Type B pancreatic cell (in vitro differentiated cells): ENCODE measurements at places on chromosomes 7 and 10. TPM values are rescaled to one million over a fixed set of nuclear protein-coding genes. Genes with fewer than 3 reads are reported as not detected.
A peak's percentile ranks its signal among the peaks of the same experiment; 100 is the strongest.

- H3K27me3 ChIP-seq, result no peaks in the 10 kb centered on the region
- peaks cover 40% of the 10 kb centered on the region for H3K4me1 ChIP-seq
- no peak overlapping the region for H3K4me3 ChIP-seq
Measured at GRCh38 chr10:103798511-103798910, 56.9 kb downstream of the SH3PXD2A start.

DNA sequence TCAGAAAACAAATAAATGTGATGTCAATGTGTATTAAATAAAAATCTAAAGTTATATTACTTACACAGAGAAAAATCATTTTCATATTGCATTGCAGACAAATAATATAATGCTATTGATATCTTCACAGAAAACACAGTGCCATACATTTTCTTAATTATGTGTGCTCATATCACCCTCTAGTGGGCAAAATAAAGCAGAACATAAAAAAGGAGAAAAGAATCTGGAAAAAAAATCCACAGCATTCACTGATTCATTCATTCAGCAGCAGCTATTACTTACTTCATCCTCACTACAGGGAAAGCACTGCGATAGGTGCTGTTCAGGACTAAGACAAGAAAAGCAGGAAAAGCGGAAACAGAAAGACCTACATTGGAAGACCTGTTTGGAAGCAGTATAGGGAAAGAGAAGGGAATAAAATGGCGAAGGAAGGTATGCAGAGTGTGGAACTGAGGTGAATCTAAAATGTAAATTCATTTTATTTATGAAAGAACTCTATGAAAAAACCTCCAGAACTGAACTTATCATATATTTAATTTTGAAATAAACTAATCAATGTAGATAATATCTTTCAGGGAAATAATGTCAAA, 73.2 kb downstream of the POT1 start:
- DNase-seq, result no peak
- no peak overlapping the region for H3K4me3 ChIP-seq
- no peaks in the 10 kb centered on the region for H3K4me1 ChIP-seq
- no peaks in the 10 kb centered on the region for H3K36me3 ChIP-seq
- H3K27me3 ChIP-seq, result no peaks in the 10 kb centered on the region

- no peak overlapping the region for H3K4me3 ChIP-seq
- H3K36me3 ChIP-seq, result no peaks in the 10 kb centered on the region
- peaks cover 23% of the 10 kb centered on the region for H3K4me1 ChIP-seq
- no peak for DNase-seq
Measured at GRCh38 chr7:33667196-33667595, 238.1 kb upstream of the BMPER start.

The HOXA4 gene
- 28.5 and 37.6 TPM in 2 replicates for total RNA-seq

DNA sequence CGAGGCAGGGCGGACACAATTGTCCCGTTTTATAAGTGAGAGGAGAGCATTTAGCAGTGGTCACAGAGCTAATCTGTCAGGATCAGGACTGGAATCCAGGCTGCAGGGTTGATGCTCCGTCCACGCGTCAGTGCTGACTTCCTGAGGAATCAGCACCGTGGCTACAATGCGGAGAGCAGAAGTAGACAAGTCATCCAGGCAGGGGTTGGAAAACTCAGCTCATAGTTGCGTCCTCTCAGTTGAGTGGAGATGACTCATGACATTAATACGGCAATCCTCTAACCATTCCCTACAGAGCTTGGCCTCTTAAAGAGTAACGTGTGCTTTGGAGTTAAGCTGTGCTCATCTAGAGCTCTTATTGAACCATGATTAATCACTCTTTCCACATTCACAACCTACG, 17.1 kb upstream of the HTR5A start:
- H3K27me3 ChIP-seq, result peaks cover 15% of the 10 kb centered on the region
- no peaks in the 10 kb centered on the region for H3K4me1 ChIP-seq
- H3K4me3 ChIP-seq, result no peak overlapping the region
- no peaks in the 10 kb centered on the region for H3K36me3 ChIP-seq
- H3K27ac ChIP-seq, result no peak overlapping the region
- DNase-seq, result no peak

DNA sequence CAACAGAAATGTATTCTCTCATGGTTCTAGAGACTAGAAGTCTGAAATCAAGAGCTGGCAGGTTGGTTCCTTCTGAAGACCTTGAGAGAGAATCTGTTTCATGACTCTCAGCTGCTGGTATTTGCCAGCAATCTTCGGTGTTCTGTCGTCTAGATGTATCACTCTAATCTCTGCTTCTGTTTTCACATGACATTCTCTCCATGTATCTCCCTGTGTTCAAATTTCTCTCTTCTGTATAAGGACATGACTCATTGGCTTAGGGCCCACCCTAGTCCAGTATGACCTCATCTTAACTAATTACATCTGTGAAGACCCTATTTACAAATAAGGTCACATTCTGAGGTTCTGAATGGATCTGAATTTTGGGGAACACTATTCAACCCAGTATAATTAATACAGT, 82.3 kb downstream of the ANKRD7 start:
- H3K4me1 ChIP-seq, result no peaks in the 10 kb centered on the region
- no peak for DNase-seq
- H3K4me3 ChIP-seq, result no peak overlapping the region
- H3K36me3 ChIP-seq, result no peaks in the 10 kb centered on the region
- H3K27ac ChIP-seq, result no peak overlapping the region

DNA sequence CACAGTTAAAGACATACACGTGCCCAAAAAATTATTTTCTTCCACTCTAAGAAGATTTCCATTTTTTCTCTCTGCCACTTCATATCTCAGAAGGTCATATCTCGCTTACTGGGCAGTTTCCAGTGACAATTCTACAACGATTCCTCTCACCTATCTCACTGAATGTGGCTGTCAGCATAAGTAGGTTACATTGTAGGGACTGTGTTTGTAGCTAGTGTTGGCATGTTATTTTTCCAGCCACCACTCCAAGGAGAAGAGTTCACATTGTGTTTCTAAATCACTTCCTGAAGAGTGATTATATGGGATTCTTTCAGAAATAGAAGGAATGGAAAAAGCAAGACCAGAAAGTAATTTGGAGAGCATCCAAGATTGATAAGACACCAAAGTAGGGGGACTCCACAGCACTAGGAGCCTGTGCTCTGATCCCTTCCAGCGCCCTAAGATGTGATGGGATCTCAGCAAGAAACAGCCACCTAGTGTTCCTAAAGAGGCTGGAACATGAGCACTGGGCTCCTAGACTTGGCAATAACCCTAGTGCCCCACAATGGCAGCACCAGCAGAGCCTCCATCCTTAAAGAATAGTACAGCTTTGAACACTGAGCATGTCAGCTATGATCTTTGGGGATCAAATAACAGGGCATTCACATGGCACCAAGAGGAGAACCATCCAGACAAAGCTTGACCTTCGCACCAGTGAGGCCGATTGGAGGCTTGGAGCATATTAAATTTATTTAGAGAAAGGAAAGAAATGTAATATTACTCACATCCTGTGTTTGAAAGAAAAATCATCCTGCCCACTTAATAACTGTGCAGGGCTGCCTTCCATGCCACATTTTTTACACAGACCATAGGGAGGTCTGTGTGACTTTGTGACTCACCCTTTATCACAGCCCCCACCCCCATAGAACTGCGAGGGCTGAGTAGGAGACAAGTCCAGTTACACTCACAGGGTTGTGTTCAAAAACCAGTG, 51.8 kb downstream of the CAV1 start:
- H3K27me3 ChIP-seq, result no peaks in the 10 kb centered on the region
- H3K4me1 ChIP-seq, result peaks cover 19% of the 10 kb centered on the region
- no peak for DNase-seq

- H3K4me1 ChIP-seq, result peaks cover 12% of the 10 kb centered on the region
- H3K27ac ChIP-seq, result no peak overlapping the region
- H3K36me3 ChIP-seq, result no peaks in the 10 kb centered on the region
- no peak for DNase-seq
Measured at GRCh38 chr10:59607970-59608369, 101.7 kb downstream of the SLC16A9 start.

The PKD2L1 gene
- 0.26 TPM in 1 of 2 replicates, not detected in the other for total RNA-seq

DNA sequence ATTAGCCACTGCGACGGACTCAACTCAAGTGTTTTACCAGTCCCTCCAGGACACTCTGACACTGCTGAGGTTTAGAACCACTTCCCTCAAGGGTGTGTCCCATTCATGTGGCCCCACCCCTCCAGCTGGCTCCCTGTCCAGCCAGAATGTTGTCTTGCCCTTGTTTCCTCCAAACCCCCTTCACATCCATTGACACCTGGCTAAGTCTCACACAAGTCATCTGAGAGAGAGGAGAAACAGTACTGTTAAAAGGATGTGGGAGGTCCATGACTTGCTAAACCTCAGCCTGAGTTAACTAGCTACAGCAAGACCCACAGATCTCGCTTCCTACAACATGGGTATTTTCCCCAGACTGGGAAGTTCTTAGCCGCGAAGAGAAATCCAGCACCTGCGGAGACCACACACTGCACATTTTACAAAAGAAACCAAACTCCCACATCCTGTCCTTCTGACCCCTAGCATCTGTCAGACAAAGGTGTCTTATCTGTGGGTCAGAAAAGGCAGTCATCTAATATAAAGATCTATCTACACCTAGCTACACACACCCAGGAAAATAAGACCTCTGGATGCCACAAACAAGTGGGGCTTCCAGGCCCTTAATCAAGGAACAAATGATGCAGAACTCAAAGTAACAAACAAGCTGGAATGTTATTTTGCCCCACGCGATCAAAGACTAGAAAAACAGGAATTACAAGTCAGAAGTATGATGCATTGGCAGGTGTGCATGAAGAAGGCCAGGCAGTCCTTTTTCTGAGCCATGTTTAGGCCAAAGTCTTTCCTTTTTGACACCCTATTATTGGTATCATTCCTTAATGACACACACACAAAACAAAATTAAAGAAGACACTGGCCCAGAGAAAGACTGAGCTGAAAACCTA, 13.9 kb downstream of the OSBPL3 start:
- no peaks in the 10 kb centered on the region for H3K36me3 ChIP-seq
- no peak for DNase-seq
- peaks cover 22% of the 10 kb centered on the region for H3K4me1 ChIP-seq
- peak overlapping the region; percentile 93 for H3K27ac ChIP-seq
- H3K4me3 ChIP-seq, result peak overlapping the region; percentile 70
- no peaks in the 10 kb centered on the region for H3K27me3 ChIP-seq

- no peaks in the 10 kb centered on the region for H3K36me3 ChIP-seq
- DNase-seq, result no peak
- no peaks in the 10 kb centered on the region for H3K27me3 ChIP-seq
- H3K4me3 ChIP-seq, result no peak overlapping the region
Measured at GRCh38 chr7:111531993-111532392, 30.3 kb downstream of the IMMP2L start.

DNA sequence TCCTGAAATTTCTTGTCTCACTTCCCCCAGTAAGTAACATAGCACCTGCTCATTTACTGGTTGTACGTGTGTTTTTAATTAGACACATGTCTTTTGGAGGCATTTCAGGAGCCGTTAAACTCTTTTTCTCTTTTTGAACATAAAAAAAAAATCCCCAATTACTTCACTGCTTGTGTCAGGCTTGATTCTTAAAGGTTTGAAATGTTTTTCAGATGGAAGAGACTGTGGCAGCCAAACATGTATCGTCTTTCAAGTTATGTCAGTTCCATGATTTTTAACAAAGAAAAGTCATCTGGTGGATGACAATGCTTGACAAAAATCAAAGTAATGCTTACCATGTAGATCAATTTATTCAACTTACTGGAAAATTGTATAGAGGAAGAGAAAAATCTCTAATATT, 585.8 kb downstream of the GATA3 start:
- H3K4me1 ChIP-seq, result no peaks in the 10 kb centered on the region
- no peaks in the 10 kb centered on the region for H3K27me3 ChIP-seq
- no peak for DNase-seq

DNA sequence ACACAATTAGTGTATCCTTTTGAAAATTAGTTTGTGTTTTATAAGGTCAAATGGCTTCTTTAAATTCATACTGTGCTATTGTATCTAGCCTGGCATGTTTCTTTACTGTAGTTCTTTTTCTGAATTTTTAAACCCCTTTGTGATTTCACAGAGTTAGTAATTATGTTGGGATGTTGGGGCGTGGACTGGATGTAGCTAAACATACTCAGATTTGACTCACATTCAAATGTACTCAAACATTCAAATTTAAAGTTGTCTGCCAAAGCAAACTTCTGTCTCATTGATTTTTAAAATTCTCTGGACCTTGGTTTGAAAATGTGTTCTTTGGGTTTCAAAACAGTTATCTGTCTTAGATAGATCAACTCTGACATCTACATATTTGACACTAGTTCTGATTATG, 7.2 kb upstream of the NRP1 start:
- peaks cover 5% of the 10 kb centered on the region for H3K36me3 ChIP-seq
- no peak overlapping the region for H3K4me3 ChIP-seq
- H3K27ac ChIP-seq, result no peak overlapping the region
- peaks cover 11% of the 10 kb centered on the region for H3K4me1 ChIP-seq
- H3K27me3 ChIP-seq, result peaks cover 29% of the 10 kb centered on the region

GRCh38 chr10:24816868-24817396, 93.2 kb upstream of the ARHGAP21 start:
- no peak overlapping the region for H3K27ac ChIP-seq
- no peak overlapping the region for H3K4me3 ChIP-seq
- H3K4me1 ChIP-seq, result no peaks in the 10 kb centered on the region
- DNase-seq, result no peak
- no peaks in the 10 kb centered on the region for H3K27me3 ChIP-seq

DNA sequence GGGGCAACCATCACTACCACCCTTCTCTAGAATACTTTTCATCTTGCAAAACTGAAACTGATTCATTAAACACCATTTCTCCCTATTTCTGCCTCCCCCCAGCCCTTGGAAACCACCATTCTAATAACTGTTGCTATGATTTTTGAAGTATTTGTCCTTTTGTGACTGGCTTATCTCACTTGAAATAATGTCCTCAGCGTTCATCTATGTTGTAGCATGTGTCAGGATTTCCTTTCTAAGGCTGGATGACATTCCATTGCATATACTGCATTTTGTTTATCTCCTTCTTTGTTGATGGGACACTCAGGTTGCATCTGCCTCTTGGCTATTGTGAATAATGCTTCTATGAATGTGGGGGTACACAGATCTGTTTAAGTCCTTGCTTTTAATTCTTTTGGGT, 327.6 kb upstream of the ZNF32 start:
- no peak for DNase-seq
- H3K4me1 ChIP-seq, result peaks cover 10% of the 10 kb centered on the region
- no peak overlapping the region for H3K4me3 ChIP-seq
- no peak overlapping the region for H3K27ac ChIP-seq
- no peaks in the 10 kb centered on the region for H3K36me3 ChIP-seq

- H3K27me3 ChIP-seq, result no peaks in the 10 kb centered on the region
- no peaks in the 10 kb centered on the region for H3K36me3 ChIP-seq
- peaks cover 5% of the 10 kb centered on the region for H3K4me1 ChIP-seq
Measured at GRCh38 chr10:69499726-69500689, 48.7 kb downstream of the TSPAN15 start.

DNA sequence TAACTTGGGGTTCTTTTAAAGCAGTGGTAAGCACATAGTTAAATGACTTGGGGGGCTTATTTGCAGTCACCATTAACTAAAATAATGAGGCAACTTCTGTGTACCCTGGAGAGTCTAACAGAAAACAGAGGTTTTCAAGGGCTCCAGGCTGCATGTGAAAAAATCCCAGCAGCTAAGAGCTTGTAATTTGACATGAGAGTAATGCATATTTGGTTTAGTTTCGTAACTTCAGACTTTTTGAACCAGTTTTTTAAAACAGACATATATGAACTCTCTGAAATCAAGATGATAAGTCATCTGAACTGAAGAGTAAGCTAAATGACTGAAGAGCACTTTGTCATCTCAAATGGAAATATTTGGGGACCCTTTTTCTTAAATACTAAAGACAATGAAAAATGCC, 40.2 kb upstream of the IFRD1 start:
- H3K4me3 ChIP-seq, result no peak overlapping the region
- DNase-seq, result no peak
- no peak overlapping the region for H3K27ac ChIP-seq
- H3K27me3 ChIP-seq, result peaks cover 6% of the 10 kb centered on the region
- H3K36me3 ChIP-seq, result no peaks in the 10 kb centered on the region
- H3K4me1 ChIP-seq, result peaks cover 4% of the 10 kb centered on the region
